Activated T-cell treated with anti-CD3 and anti-CD28 coated beads for 1 hour (primary cell): ENCODE measurements at places on chromosomes 6 and 20.

DNA sequence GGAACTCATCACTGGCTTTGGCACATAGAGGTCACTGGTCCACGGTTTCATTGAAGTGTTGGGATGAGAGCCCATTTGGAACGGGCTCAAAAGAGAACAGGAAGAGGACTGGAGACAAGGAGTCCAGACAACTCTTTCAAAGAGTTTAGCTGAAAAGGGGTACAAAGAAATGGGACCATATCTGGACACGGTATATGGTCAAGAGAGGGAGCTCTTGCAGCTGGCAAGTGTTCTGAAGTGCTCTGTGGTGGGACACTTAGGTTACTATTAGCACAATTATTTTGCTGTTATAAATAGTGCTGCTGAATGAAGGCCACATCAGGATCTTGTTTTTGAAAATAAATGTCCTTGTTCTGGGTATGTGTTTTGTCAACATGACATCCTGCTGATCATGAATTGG is 4.6 kb downstream of the SGK2 start:
- DNase-seq: no peak

- DNase-seq: no peak
Measured at GRCh38 chr20:38842558-38842981, 37.1 kb downstream of the PPP1R16B start.

- DNase-seq: no peak
Measured at GRCh38 chr6:14857001-14857400, 388.9 kb upstream of the JARID2 start.

DNA sequence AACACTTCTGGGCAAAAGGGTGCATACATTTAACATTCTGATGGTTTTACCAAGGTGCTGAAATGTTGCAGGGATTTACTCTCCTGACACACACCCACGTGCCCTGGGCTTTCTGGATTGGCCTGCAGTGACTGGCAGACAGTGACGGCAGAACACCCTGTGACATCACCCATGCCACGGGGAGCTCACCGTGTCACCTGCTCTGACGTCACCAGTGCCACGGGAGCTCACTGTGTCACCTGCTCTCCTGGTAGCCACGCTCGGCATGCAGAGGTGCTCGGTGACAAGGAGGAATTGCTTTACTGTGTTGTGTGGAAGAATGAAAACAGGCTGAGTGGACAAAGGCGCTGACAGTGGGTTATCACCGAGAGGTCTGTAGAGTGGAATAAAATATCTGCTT is 99.3 kb downstream of the RAMACL start:
- DNase-seq: no peak

DNA sequence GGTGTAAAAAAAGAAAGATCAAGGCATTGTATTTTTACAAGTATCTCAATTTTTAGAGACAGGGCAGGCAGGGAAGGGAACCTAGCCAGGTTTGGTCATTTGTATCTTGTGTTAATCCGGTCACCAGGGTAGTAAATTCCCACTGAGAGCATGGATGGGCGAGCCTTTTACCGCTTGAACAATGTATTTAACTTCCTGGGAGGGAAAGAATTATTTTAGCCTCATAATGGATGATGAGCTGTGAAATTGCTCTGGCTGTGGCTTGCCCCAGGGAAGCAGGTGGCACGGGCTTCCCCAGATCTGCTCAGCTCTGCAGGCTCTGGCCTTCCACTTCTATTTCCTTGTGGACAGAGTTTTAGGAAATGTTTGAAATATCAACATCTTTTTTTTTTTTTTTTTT is 72.9 kb downstream of the TOX2 start:
- DNase-seq: no peak

- no peak for DNase-seq
Measured at GRCh38 chr6:160198606-160199211, 59.9 kb downstream of the SLC22A2 start.

DNA sequence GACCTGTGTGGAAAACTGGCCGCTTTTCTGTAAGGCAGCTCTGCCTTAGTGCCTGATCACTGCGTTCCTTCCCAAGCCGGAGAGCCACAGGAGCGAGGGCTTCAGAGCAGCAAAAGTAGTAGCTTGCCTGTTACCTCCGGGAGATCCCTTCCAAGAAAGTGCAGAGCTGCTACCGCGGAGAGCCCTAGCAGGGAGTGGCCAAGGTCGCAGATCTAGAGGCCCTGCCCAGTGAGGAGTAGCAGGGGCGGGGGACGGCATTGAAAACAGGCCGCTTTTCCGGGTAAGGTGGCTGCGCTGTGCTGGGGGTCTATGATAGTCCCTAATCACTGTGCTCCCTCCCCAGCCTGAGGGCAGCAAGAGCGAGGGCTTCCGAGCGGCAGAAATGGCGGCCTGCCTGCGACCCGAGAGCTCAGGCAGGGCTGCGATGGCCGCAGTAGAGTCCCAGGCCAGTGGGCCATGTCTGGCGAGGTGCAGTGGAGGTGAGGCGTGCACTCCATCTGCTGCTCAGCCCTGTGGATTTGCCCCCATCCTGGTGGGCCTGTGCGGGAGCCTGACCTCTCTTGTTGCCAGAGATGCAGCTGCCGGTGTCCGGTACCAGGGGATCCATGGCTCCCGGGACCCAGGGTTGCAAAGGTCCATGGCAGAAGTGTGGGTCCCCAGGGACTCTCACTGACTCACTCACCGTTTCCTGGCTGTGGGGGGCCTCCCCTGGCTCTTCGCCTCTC is 67.3 kb downstream of the KLHL32 start:
- no peak for DNase-seq
